ENCODE measurements at places on chromosomes 7 and 10. TPM values are rescaled to one million over a fixed set of nuclear protein-coding genes. Genes with fewer than 3 reads are reported as not detected.
A peak's percentile ranks its signal among the peaks of the same experiment; 100 is the strongest.

The GOLGA7B gene
- total RNA-seq, result 1.0 TPM

DNA sequence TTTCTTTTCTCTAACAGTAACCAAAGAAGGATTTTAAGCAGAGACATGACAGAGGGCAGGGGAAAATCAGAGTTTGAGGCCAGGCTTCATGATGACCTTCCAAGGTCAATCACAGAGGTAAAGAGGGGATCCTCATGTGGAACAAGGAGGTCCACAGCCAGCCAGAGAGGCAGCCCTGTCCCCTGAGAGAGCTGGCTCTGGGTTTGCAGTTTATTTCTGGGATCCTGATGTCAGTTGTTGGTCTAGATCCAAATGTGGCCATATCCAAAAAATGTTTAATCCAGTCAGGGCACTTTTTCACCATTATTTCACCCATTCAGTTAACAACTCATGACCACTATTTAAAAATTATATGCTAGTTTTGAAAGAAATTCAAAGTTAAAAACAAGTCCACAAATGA lies 45.6 kb downstream of the GPR141 start:
- no peak for DNase-seq

DNA sequence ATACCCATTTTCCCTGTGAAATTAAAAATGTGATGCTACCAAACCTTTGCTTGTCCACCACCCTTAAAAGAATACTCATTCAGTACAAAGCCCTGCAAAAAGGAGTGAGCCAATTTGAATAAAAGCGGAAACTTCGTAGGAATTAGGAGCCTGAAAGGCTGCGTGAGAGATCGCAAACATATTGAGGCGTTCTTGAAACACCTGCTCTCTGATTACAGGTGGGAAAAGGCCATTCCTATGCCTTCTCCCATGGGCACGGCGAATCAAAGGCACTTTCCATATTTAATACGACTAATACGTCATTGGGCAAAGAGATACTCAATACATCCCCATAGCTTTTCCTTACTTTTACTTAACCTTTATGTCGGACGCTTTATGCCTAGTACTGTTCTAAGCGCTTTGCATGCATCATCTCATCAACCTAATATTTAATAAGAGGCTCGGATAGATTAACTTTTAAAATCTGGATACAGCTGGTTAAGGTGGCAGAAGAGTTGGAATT lies 30.9 kb upstream of the KMT2E start:
- no peak for DNase-seq

DNA sequence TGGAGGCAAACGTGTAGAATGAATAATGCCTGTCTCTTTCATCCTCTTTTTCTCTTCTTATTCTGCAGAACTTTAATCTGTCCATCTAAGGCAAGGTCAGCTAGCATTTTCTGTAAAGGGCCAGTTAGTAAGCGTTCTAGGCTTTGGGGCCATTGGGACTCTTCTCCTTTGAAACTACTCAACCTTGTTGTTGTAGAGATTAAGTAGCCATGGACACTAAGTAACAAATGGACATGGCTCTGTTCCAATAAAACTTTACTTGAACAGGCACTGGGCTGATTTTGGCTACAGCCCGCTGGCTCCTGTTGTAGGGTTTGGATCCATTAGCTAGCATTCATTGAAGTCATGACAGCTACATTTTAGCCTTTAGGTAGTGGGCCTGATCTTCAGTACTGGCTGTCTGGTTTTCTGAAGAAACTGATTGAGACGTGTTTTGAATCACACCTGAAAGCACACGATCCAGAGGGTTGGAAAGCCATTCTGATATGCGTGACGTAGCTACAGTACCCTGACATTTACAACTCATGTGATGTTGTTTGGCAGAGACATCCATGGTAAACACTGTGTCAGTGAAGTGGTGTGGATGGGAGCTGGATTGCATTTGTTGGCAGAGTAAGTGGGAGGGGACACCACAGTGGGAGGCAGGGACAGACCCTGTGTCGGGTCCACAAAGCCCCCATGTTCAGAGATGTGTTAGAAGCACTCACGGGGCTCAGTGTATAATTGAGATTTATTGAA lies 92.5 kb downstream of the MTPN start:
- peak; percentile 32 for DNase-seq

DNA sequence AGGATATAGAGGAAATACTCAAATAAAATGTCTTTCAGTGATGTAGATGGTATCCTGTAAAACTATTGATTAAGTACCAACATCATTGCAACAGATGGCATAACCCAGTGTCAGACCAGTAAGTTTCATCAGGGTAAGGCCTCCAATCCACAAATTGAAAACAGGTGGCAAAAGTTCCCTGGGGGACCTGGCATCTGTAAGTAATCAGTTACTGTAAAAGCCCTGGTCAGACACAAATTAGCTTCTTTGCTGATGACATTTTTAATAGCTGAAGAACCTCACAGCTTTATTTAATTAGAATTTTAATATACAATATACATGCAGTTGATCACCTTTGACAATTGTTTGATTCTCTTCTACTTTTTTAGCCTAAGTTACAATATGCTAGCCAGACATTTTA lies 152.5 kb downstream of the PLXDC2 start:
- DNase-seq, result no peak

- peak; percentile 61 for DNase-seq
These were observed 470.0 kb downstream of the SUGCT start for GRCh38 chr7:40604601-40605438.

DNA sequence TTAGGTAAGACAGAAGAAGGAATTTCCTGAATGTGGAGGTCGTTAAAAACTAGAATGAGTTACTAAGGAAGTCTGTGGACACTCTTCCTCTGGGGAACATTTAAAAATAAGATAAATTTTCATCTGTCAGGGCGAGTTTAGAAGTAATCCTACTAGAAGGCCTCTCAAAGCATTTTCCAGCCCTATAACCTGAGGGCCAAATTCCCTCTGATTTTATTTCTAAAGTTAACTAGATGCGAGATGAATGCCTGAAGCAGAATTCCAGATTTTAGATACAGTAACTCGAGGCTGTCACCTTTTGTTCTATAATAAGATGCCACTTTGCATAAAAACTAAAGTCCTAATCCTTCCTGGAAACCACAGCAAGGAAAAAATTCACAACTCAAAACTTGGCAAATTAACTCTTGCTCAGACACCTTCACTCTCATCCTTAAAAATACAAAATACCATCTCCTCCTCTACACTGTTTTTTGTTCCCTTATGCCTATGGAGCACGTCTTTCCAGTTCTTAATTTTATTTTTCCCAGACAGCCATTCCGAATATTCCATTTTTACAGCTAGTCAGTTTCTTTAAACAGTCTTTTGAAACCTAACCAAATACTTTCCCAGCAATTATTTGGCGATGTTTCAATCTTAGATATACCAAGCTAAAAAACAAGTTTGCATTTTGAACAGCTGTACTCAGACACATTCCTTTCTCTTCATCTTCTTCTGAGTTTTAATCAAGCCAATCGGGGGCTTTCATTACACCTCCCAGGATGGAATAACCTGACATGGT lies 420.7 kb upstream of the NFE2L3 start:
- no peak for DNase-seq

- DNase-seq, result no peak
These were observed 4.8 kb downstream of the FGFR2 start for GRCh38 chr10:121593281-121594075.

GRCh38 chr10:91689731-91690168 lies 56.9 kb upstream of the PPP1R3C start:
- DNase-seq, result no peak

Measured in lung (tissue), 17 donors.